ENCODE measurements at places on chromosomes 13 and 19.

GRCh38 chr13:92513672-92514071, 712.9 kb upstream of the GPC6 start:
- no peak for DNase-seq

DNA sequence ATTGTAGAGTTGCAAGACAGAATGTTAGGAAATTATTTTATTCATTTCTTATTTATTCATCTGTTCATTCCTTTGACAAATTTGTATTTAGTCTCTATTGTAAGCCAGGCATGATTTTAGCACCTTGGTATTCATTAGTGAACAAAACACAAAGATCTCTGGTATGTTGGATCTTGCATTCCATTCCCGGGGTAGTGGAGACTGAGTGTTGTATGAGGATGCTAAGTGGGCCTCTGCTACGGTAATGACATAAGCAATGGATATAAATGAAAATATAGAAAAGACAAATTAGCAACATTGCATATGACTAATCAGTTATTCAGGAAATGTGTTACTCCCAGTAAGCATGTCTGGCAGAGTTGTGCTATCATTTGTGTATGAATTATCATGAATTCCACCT, 449.3 kb downstream of the PCDH17 start:
- no peak for DNase-seq

DNA sequence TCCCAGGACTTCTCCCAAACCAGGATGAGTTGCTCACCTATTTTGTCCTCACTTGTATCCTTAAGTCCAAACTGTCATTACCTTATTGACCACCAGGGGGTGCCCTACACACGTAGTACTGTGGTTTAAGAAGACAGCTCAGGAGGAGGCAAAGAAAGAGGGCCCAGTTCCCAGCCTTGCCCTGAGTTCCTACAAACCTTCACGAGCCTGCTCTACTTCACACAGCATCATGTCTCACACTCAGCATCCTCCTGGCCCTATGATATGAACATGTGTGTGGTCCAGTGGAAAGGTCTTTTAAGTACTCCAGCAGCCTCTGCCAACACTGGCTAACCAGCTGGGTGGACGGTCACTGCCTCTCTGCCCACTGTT, 8.1 kb upstream of the ZNF784 start:
- DNase-seq = peak; percentile 79

GRCh38 chr13:85729296-85729695, 69.9 kb downstream of the SLITRK6 start:
- no peak for DNase-seq

GRCh38 chr19:32061315-32061714, 284.1 kb upstream of the ZNF507 start:
- no peak for DNase-seq

DNA sequence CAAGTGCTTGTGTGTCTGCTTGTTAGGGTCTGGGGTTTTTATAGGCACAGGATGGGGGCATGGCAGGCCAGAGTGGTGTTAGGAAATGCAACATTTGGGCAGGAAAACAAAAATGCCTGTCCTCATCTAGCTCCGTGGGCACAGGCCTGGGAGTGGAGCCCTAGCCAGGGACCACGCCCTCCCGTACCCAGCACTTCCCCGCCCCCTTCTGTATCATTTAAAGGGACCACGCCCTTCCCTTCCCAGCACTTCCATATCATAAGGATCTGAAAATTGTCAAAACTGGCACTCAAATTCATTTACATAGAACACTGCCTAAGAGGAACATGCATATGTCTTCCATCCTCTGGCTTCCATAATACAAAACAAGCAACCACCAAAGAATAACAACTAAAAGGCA, 185.8 kb downstream of the B3GLCT start:
- DNase-seq = no peak

DNA sequence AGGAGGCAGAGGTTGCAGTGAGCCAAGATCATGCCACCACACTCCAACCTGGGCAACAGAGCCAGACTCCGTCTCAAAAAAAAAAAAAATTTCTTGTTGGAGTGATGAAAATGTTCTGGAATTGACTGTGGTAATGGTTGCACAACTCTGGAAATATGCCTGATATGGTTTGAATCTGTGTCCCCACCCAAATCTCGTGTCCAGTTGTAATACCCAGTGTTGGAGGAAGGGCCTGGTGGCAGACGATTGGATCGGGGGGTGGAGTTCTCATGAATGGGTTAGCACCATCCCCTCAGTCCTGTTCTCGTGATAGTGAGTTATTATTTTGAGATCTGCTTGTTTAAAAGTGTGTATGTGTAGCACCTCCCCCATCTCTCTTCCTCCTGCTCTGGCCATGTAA, 41.1 kb upstream of the MAP3K10 start:
- no peak for DNase-seq

- no peak for DNase-seq
Observed at GRCh38 chr19:31283701-31284100, 65.5 kb downstream of the TSHZ3 start.

GRCh38 chr13:39509616-39510315, 93.2 kb downstream of the LHFPL6 start:
- no peak for DNase-seq

- no peak for DNase-seq
Observed at GRCh38 chr13:105638426-105638825, 897.0 kb downstream of the EFNB2 start.

GRCh38 chr19:2330632-2331284, 2.3 kb downstream of the SPPL2B start:
- DNase-seq = no peak

- DNase-seq = no peak
Observed at GRCh38 chr13:99119656-99120055, 81.0 kb upstream of the UBAC2 start.

DNA sequence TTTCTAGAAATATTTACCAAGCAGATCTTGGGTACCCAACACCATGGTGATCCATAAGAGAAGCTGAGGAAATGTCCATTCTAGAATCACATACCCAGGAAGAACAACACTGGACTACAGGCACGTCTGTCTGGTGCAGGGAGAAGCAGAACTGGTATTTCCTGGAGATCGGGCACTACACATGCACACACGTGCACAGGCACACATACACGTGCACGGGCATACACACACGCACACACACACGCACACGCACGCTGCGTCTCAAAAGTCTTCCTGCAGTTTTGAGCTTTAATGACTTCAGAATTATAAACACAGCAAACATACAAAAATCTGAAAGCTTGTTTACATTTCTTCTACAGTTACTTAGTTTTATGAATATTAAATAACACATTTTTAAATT, 189.8 kb downstream of the DCLK1 start:
- DNase-seq = no peak
